D721Med (cell line): ENCODE measurements at places on chromosomes 2 and 18.

DNA sequence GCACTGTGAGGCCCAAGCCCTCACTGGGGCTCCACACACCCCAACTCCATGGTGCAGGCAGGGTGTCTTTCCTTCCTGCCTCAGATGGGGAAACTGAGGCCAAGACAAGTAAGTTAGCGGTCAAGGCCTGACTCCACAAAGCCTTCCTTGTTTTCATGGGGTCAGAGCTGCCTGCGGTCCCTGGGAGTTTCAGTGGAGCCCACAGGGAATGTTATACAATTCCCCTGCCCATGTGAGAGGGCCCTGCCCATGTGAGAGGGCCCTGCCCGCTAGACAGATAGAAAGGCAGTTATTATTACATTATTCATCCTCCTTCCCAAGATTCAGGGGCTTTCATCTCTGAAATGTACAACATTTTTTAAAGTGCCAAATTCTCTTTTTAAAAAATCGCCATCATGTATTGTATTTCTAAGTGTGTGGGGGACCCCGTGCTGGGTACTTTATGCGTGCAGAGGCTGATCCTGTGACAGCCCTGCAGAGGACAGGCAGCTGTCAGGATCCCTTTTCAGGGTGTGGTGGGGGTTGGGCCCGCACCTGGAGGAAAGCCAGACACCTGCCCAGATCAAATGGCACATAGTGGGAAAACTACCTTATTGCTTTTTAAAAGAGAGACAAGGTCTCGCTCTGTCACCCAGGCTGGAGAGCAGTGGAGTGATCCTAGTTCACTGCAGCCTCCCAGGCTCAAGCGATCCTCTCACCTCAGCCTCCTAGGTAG lies 23.4 kb downstream of the FBLN7 start:
- DNase-seq: no peak

DNA sequence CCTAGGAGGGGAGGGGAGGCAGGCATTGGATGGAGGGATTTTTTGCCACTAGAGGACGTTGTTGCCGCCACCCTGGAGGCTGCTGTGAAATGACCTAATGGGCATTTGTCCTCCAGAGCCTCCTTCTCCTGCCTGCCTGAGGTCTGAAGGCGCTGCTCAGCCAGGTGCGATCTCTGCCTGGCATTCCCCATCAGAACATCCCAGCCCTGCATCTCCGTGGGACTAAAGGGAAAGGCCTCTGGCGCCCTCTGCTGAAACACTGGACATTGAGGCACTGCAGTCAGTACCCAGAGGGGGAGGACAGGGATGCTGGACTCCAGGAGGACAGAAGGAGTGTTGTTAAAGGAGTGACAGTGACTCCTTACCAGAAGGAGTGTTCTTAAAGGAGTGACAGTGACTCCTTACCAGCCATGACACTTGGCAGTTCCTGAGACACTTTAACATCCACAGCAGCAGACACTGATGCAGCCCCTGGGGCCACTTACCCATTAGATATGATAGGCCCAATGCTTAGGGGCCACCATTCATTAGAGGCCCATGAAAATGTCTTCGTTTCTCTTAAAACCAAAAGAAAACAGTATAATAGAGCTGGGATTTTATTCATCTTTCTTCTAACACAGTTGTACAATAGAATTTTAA lies 17.0 kb downstream of the THNSL2 start:
- DNase-seq: peak; percentile 40

- DNase-seq: no peak
Observed at GRCh38 chr2:217749008-217749407, 253.8 kb downstream of the TNS1 start.

- no peak for DNase-seq
Observed at GRCh38 chr2:68088940-68089339, 26.1 kb upstream of the C1D start.

GRCh38 chr2:47735136-47735869 lies 47.6 kb upstream of the MSH6 start:
- DNase-seq: no peak

DNA sequence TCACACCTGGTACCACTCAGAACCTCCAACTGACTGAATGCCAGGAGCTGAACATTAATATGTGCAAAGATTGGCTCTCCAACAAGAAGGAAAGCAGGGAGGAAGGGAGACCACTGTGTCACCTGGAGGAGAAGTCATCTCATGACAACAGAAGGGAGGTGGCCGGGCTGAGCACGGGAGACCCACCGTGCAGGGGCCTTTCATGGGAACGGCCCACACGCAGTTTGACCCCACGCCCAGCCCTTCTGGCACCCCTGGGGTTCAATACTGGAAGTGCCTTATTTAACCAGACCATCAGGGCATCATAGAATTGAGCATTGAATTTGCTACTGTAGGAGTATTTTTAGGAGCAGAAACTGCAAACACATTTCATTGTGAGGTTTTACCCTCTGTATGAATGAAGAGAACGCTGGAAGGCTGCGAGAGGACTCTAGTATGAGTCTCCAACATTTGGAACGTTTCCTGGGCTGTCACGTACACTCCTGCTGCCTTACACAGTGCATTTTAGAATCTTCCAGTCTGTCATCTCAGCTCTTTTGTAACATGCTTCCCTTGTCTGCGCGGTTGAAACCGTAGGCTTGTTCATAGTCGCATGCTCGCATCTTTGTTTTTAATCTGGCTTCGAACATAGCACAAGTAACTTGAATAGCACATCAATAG lies 132.1 kb downstream of the NFATC1 start:
- no peak for DNase-seq

DNA sequence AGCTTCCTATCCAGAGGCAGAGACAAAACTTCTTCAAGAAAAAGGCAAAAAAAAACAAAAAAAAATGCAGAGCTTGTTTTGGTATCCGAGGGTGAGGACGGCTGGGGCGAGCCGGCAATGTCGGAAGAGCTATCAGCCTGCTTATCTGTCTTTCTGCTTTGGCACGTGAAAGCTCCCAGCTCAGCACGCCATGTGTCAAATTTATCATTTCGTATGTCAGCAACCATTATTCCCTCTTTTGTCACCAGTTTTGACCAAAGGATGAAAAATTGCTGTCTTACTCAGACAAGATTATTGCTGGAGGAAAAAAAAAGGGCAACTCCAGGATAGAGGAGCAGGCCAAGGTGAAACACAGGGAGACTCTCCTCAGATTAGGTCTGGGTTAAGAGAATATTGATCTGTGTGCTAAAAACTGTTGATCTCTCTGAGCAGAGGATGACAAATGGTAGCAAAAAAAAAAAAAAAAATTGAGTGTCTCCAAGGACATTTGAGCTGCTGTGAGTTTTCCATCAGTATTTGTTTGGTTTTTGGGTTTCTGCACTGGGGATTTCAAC lies 532.0 kb upstream of the POU3F3 start:
- no peak for DNase-seq

GRCh38 chr2:239821694-239822075 lies 203.5 kb downstream of the NDUFA10 start:
- no peak for DNase-seq

GRCh38 chr2:151922845-151923666 lies 94.8 kb upstream of the ARL5A start:
- no peak for DNase-seq

- no peak for DNase-seq
Observed at GRCh38 chr2:119775102-119775501, 15.4 kb downstream of the PTPN4 start.

- no peak for DNase-seq
Observed at GRCh38 chr2:155733091-155733853, 599.2 kb downstream of the NR4A2 start.
